NB4 (cell line): ENCODE measurements at places on chromosomes 7 and 10.
A peak's percentile ranks its signal among the peaks of the same experiment; 100 is the strongest.

- DNase-seq: no peak
These were observed 107.6 kb downstream of the PRKAG2 start for GRCh38 chr7:151769188-151769821.

DNA sequence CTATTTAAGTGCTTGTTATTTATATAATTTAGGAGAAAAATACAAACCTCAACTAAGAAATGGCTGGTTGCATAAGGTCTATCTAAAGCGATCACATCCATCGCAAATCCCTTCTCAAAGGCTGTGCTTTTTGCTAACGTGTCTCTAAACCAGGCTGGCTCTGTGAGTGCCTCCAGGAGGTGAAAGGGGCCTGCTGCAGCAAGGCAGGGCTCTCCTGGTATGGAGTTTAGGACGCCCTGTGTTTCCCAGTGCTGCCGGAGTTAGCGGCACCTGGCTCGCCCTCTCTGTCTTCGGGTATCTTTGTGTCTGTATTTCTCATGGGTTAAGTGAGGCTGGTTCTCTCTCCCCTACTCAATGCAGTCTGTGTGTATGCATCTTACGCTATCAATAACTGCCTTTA, 68.4 kb upstream of the ATP6V0A4 start:
- DNase-seq: no peak

DNA sequence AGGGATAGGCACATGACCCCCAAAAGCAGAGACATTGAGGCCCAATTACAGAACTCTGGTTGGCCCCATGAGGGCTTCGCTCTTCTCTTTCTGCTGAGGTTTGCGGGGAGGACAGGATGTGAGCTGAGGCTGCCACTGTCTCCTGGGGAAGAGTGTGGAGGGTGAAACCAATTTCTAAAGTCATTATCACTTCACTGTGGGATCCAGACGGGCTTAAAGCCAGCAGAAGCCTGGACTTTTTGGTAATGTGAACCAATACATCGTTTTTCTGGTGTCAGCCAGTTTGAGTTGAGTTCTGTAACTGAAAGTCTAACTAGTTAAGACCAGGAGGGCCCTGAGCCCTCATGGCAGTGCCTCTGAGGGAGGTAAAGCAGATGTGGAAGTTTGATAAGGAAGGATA, 163.0 kb downstream of the MYOF start:
- DNase-seq: no peak

- DNase-seq: no peak
These were observed 43.2 kb downstream of the CHST3 start for GRCh38 chr10:72007246-72007892.

- no peak for DNase-seq
These were observed 28.9 kb downstream of the ELFN1 start for GRCh38 chr7:1698951-1699350.

DNA sequence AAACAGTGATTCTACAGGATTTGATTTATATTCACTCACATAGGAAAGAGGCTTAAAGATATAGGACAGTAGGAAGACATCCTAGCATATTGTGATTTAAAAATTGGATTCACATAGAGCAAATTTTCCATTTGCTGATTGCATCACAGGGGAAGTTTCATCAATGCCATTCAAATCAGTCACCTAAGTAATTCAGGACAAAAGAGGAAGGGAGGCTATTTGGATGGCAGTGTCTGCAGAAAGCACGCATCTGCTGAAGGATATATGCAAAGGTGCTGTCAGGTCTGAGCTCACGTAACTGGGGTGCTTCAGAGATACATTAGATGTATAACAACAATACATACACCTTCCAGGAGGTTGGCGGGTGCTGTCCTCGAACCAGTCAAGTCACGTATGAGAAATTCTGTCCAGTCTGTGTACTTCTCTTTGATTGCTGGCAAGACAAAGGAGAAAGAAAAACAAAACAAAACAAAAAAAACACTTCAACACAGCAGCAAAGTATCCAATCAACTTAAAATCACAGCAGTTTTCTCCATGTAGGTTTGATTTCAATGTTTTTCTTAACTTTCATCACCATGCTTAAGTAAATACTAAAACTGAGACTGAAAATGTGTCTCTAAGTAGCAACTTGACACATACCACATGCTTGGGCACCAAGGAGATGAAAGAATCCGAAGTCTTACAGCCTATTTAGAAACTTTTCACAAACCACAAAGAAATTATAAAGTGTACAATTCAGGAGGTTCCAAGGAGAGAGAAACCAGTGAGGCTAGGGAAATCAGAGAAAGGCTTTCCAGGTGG, 125.1 kb downstream of the SFMBT2 start:
- no peak for DNase-seq

GRCh38 chr10:133258066-133258817, 18.4 kb downstream of the ADAM8 start:
- DNase-seq: peak; percentile 60

DNA sequence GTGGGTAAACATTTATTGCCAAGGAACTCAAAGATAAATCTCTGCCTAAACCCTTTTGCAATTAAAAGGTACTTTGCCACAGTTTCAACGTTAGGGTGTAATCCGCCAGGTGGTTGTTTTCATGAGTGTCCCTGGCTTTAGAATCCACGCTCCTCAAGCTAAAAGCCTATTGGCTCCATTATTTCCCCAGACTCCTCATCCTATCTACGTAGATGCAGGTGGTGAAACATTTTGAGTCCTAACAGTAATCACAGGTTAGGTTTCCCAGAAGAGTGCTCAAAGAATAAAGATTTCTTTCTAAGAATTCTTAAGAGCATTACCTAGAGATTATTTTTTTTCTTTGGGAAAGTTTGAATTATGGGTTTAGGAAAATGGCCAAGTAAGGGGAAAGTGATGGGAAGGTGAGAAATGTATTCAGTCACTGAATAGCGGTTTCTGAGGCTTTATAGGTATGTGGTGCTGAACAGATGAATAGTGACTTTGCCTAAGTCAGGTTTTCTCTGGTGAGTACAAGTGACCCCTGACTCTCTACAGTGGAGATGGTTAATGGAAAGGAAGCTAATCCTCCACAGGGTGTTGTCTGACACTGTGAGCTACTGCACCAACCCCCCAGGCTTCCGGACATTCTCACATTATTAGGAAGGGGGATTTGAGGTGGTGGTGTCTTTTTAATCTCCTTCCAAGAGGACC, 60.2 kb downstream of the NRP1 start:
- no peak for DNase-seq
